ENCODE measurements at places on chromosomes 5 and 9.
A peak's percentile ranks its signal among the peaks of the same experiment; 100 is the strongest.

DNA sequence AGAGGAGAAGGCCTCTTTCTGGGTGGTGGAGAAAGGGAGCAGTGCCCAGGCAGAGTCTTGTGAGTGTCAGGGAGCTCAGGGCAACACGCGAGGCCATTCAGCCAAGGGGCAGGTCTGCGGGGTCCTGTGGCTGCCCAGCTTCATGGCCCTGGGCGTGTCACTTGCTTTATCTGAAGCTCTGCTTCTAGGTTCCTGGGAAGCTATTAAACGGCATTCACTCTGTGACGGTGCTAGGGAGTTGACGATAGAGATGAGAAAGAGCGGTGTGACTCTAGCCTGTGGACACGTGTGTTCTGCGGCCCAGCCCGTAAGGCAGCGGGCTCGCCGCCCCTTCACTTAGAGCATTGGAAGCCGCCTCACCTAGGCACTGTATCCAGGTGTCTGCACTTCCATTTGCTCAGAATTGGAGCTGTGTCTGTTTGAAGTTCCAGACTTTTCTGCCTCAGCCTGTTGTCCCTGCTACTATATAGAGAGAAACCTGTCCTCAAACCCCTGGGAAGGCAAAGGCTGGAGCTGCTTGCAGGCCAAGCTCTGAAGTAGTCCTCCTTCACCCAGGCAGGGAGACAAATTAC lies 88.3 kb downstream of the PHF2 start:
- DNase-seq, result no peak

- no peak for DNase-seq
These were observed 23.3 kb upstream of the ZDHHC12 start for GRCh38 chr9:128747241-128747640.

GRCh38 chr9:31715250-31715649 lies 669.2 kb upstream of the ACO1 start:
- no peak for DNase-seq

DNA sequence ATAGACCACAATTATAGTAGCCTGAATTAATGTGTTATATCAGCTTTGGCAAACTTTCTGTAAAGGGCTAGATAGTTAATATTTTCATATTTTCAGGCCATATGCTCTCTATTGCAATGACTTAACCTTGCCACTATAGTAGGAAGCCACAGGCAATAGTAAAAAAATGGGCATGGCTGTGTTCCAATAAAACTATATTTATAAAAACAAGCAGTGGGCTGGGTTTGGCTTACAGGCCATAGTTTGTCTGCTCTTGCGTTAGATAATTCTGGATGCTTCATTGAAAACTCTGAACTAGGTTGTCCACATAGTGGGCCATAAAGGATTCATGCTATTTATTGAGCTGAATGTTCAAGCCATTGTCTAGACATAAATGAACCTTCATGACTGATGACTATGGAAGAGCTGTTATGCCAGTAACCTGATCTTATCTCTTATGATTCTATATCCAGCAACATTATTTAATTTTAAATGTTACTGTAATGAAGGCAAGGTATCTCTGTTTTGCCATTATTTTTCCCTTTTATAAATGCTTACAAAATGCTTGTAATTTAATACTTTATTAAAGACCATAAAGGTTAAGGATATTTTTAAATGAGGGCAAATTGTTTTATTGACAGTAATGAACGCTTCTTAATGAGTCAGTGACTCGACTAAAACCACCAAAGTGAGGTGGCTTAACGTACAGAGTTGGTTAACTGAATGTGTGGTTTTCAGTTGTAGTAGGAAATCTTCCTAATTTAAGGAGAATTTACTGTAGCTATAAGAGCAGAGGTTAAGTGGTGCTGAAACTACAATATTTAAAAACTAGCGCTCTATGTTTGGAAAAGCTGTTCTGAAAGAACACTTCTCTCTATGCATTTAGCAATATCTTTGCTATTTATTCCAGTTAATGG lies 560.6 kb downstream of the PRR16 start:
- no peak for DNase-seq

GRCh38 chr9:6272229-6272598 lies 56.0 kb upstream of the TPD52L3 start:
- no peak for DNase-seq

GRCh38 chr5:135029477-135030122 lies 4.4 kb downstream of the PITX1 start:
- no peak for DNase-seq

DNA sequence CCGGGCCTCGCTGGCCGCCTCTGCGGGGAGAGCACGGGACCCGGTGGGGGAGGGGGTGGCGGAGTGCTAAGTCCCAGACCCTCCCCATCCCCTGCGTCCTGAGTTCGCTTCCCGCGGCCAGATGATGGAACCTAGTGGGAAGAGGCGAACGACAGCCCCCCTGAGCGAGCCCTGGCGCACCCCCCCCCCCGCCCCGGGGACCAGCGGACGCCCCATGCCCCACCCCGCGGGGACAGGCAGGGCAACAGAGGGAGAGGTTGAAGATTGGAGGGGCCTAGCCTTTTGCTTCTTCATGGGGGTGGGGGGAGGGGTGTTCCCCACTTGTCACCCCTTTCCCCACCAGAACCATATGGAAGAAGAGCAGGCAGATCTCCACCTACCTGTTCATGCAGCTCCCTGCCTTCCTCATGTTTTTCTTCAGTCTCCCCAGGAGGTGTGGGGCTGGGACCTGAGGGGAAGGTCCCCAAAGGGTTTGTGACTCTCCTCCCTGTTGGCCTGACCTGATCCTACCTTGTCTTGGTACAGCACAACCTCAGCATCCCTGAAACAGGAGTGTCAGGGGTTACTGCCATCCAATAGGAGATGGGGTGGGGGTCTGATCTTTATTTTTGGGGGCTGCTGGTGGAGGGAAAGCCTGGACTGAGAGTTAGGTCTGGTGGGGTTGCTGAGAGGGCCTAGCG lies 485 bp downstream of the FAM53C start:
- DNase-seq, result no peak

GRCh38 chr5:111454198-111454622 lies 58.1 kb downstream of the STARD4 start:
- no peak for DNase-seq

GRCh38 chr5:157516626-157517325 lies 56.8 kb downstream of the NIPAL4 start:
- DNase-seq, result no peak

DNA sequence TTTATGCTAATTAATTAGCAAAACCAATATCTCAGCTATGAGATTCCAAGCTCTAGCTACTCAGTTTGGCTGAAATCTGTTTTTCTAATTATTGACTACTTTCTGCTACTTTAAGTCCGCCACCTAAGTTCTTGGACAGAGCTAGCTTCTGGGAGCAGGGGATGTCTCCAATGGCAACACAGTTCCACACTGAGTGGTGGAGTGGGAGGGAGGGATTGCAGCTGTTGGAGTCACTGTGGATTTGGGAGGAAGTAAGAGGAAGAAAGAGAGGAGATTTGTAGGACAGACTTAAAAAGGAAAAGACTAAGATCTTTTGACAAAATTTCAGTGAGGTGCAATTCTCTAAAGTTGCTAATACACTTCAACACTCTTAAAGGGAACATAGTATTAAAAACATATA lies 450.8 kb downstream of the NFIB start:
- no peak for DNase-seq

DNA sequence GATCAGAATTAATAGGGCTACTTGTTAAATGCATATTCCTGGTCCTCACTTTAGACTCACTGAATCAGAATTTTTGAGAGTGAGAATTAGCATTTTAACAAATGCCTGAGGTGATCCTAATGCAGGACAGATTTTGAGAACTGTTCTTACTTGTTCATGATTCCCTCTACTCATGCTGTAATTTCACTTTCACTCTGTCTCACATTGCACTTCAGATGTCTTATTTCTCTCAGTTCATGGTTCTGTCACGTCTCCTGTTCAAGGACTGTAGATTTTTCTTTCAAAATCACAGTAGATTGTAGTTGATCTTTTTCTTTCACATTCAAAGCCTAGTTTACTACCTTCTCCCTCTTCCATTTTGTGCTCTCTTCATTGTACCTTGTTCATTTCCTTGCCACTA lies 54.3 kb downstream of the ADGRV1 start:
- no peak for DNase-seq

- no peak for DNase-seq
These were observed 6.7 kb downstream of the RNF44 start for GRCh38 chr5:176530393-176530982.

DNA sequence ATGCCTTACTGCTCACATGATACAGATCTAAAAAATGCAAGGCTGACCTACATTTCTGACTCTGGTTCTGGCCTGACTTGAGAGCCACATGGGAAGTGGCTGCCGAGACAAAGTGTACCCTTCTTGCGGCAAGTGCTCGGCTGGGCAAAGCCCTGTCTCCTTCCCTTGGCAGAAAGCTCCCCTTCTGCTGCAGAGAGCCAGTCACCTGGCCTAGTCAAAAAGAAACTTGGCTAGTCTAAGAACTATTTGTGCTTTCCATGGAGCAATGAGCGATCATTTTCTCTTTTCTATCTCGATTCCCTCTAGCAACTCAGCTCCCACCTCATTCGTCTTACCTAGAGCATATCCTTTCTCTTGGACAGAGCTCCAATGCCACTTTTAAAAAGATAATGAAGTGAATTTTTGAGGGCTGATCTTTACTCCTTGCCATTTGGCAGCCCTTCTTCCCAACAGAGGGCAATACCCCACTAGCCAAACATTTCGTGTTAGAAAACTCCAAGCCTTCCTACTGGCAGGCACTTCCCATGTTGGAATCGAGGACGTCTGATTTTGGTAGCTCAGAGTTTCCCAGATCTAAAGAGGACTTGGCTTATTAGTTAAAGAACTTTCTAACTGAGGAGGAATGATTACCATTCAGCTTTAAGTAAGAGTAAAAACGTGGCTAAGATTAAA lies 108.1 kb upstream of the PRRC1 start:
- DNase-seq, result no peak

GRCh38 chr5:6197427-6197826 lies 180.9 kb downstream of the MED10 start:
- no peak for DNase-seq

DNA sequence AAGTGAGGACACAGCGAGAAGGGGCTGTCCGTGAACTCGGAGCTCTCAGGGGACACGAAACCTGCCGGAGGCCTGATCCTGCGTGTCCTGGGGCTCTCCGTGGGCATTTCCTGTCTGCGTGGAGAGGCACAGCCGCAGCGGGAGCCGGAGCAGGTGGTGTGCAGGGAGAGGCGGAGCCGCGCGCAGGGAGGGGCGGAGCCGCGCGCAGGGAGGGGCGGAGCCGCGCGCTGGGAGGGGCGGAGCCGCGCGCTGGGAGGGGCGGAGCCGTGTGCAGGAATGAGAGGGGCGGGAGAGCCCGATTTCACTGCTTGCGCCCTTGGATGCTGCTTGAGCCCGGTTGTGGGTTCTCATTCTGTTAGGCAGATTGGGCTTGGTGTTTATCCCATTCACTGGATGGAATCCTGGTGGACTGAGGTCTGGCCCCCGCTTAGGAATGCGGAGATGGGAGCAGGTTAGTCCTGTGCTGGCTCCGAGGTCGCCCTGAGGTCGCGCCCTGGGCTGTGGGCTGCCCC lies 26.7 kb downstream of the NDUFS6 start:
- DNase-seq, result peak; percentile 10

- DNase-seq, result no peak
These were observed 922.0 kb downstream of the CDH12 start for GRCh38 chr5:21931116-21931515.

Data from activated T-helper 1 cell treated with Interleukin-2 at 50 U/mL for 16 hours (primary cell).